Stimulated activated CD4-positive, alpha-beta T cell treated with anti-CD3 and anti-CD28 coated beads, Interleukin-4, amount 100 ng/mL, for 24 hours (primary cell): ENCODE measurements at places on chromosomes 7 and 10.

DNA sequence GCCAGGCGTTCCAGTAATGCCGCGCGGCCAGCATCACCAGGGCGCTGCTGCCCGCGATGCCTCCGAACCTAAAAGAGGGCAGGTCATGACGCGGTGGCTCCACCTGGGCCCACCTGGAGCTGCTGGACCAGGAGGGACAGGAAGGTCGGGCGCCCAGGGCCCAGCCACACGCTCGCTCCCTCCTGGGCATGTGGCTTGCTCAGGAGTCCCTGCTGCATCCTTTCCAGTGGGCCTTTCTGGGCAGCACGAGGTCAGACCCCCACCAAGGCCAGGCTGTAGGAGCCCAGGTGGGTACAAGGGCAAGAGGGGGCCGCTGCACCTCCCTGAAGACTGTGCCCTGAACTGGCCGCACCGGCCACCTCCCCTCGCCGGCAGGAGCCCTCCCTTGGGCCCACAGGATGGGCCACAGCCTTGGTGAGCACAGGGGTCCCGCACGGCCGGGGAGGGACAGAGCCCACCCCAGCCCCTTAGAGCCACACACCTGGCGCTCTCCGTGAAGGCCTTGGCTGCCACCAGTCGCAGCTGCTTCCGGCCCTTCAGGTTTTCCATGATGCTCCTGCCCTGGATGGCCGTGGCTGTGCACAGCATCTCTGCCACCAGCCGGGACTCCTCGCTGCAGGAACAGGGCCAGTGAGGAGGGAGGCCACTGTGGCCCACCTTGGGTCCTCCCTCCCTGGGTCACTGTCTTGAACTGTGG lies 43.2 kb downstream of the CFAP46 start:
- DNase-seq: no peak

GRCh38 chr10:51691135-51691534 lies 8.3 kb downstream of the CSTF2T start:
- DNase-seq: no peak

GRCh38 chr7:94244760-94245159 lies 149.9 kb upstream of the COL1A2 start:
- DNase-seq: no peak

GRCh38 chr7:90933984-90934383 lies 330.2 kb upstream of the FZD1 start:
- no peak for DNase-seq

GRCh38 chr7:119935418-119936025 lies 337.5 kb upstream of the KCND2 start:
- DNase-seq: no peak

DNA sequence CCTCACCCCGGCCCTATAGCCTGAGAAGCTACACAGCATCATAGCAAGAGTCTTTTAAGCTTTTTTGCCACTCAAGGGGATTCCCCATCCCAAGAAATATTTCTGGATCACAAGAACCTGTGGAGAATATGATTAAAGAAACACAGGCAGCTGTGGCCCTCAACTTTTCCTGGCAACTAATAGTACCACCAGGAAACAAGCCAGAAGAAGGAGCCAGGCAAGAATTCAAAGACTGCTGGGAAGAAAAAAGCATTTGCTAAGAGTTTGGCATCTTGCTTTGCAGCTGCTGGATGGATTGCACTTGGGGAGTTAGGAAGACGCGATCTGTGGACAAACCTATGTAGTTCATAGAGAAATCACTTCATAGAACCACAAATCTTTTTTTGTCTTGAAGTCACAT lies 437.8 kb downstream of the PLXDC2 start:
- DNase-seq: no peak

DNA sequence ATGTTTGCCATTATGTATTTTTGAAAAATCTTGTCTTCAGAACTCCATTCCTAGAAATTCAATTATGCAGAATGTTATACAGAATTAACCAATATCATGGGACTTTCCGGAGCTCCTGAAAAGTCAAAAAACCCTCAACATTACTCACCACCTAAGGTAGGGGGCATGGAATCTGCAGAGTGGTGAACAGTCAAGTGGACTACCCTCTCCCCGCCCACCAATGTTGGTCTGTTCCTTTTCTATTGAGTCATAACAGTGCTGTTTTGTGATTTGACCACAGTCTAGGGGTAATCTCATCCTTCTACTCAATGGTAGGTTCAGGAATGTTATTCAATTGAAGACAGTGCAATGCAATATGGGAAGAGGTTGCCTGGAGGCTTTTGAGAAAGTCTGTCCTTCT lies 130.5 kb upstream of the HABP2 start:
- DNase-seq: no peak

- no peak for DNase-seq
Measured at GRCh38 chr10:89669985-89670384, 24.9 kb upstream of the PANK1 start.

GRCh38 chr10:34298346-34298818 lies 516.7 kb downstream of the PARD3 start:
- DNase-seq: no peak

DNA sequence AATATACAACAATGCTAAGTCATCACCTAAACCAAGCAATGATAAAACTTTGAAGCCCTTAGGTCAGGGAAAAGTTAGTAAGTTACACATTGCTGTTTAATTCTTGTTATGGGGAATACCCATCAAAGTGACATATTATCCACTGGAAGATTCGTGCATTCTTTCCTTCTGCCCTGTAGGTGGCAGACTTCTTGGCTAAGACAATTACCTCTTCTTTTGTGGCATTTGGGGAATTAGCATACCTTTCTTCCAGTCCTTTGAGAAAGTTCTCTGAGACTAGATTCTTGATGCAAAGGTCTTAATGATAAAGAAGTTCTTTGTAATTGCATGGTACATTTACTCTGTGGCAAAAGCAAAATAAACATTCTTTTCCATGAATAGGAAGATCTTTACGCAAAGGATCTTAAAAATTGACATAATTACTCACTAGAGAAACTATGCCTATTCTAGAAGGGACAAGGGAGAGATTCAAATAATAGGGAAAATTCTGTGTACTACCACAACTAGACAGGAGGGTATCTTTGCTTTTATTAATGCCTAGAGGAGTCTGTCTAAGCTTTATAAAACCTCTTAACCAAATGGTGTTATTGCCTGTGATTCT lies 395.9 kb downstream of the GRM8 start:
- DNase-seq: no peak

GRCh38 chr10:34252111-34252510 lies 563.0 kb downstream of the PARD3 start:
- no peak for DNase-seq

DNA sequence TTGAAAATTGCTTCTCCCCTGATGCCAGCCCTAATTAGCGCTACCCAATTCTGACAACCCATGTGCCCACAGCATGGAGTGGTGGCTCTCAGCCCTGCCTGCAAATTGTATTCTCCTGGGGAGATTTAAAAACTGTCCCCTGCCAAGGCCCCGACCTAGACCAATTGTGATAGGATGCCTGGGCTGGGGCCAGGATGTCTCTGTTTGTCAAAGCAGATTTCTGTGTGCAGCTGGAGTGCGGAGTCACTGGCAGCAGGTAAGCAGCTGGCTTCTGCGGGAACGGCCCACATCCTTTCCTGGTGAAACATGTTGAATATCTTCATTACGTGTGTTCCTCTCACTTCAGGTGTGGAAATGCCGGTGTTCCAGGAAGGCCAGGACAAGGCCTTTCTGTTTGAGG lies 238.6 kb downstream of the WDR37 start:
- DNase-seq: no peak

GRCh38 chr7:105350906-105351305 lies 37.8 kb downstream of the SRPK2 start:
- no peak for DNase-seq

- no peak for DNase-seq
Measured at GRCh38 chr7:14197280-14197679, 207.8 kb upstream of the ETV1 start.

- DNase-seq: no peak
Measured at GRCh38 chr7:110544194-110544593, 546.7 kb upstream of the LRRN3 start.

DNA sequence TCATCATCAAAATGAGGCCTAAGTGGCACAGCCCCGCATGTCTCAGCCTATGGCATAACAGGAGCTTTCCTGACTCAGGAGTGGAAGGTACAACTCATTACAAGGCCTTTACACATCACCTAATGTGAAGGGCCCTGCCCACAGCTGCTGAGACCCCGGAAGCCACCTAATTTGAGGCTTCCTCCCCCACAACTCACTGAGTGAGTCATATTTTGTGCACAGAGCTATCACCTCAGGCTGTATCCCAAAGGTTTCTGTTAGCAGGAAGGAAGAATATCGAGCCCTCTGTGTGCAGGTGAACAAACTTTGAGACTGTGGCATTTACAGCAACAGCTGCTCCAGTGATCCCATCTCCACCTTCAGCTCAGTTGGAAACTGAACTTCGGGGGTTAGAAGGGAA lies 20.6 kb downstream of the HTR5A start:
- no peak for DNase-seq

GRCh38 chr7:85215098-85215497 lies 28.2 kb upstream of the SEMA3D start:
- no peak for DNase-seq

DNA sequence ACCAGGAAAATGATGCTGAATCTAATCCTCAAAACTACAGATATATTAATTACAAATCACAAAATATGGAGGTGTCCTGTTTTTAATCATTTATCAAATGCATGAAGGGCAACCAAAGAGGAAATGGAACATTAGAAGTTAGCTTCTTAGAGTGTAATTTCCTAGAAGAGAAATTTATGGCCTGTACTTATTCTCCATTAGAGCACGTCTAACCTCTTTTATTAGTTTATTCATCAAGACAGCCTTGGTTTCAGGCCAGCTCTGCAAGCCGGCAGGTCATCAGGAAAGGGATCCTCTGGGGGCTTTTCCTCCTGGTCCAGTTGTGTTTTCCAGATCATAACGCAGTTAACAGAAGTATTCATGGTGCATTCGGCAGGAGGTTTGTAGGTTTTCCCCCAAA lies 517.6 kb downstream of the KCNMA1 start:
- no peak for DNase-seq
